ENCODE measurements at places on chromosomes 6 and 20. TPM values are rescaled to one million over a fixed set of nuclear protein-coding genes. Genes with fewer than 3 reads are reported as not detected.

DNA sequence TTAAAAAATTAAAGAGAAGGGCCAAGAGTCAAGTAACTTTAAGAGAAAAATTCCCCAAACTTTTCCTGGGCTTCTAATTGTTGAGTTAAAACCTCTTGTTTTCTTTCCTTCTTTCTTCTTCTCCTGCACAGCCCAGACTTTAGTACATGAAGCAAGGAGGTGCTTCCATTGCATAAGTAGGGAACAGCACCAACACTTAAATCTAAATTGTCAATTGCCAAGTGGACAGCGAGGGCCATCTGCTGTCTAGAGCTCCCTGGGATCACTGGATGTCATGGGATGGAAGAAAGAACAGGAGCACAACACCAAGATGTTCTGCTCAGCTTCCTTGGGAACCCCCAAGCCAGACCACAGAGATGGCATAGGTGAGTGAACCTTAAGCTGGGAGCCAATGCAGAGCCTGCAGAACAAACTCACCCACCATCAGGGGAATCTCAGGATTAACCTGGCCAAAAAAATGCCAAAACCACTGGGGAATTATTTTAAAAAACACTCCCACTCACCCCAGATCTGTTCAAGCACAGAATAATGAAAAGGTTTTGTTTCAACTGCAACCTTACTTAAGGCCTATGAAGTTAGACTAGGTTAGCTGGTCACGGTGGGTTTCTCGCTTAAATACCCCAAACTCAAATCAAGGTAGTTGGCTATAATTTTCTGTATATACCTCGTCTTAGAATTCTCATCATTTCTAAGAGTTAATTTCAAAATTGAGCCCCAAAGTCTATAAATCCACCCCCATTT lies 67.8 kb downstream of the TNFRSF21 start:
- no peak for DNase-seq

GRCh38 chr20:17501701-17502100 lies 29.5 kb downstream of the BFSP1 start:
- DNase-seq: peak; percentile 69

DNA sequence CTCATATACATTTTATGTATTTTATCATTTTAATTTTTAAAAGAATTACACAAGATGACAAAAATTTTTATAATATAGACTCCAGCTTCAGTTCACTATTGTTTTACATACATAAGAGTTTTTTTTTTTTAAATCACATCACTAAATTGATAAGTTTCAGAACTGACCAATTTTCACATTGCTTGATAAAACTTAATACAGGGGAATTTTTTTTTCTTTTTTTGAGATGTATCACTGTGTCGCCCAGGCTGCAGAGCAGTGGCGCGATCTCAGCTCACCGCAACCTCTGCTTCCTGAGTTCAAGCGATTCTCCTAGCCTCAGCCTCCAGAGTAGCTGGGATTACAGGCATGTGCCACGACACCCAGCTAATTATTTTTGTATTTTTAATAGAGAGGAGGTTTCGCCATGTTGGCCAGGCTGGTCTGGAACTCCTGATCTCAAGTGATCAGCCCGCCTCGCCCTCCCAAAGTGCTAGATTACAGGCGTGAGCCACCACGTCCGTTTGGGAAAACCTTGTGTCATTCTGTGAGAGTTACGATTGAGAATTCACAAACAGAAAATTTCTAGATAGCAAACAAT lies 36.6 kb upstream of the BTN3A2 start:
- DNase-seq: no peak

DNA sequence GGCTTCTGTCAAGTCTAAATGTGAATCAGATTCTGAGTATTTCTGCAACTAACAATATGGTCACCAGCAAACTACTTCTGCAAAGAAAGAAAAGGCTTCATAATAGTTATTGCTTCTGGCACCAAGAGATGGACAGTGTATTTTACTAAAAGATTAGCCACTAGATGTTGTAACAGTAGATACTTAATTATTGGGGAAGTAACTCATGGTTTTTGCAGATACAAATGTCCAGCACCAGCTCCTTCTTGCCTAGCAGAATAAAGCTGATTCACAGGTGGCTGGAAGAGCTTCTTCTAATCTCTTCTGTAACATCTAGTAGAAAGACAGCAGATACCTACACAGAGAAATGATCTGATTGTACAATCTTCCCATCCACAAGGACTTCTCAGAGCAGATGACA lies 21.2 kb downstream of the ATXN1 start:
- no peak for DNase-seq

GRCh38 chr6:43076464-43077332 lies 584 bp downstream of the PTK7 start:
- DNase-seq: no peak

GRCh38 chr6:130600880-130601341 lies 226.3 kb upstream of the SMLR1 start:
- DNase-seq: no peak

- no peak for DNase-seq
These were observed 27.1 kb downstream of the MICA start for GRCh38 chr6:31430449-31430848.

DNA sequence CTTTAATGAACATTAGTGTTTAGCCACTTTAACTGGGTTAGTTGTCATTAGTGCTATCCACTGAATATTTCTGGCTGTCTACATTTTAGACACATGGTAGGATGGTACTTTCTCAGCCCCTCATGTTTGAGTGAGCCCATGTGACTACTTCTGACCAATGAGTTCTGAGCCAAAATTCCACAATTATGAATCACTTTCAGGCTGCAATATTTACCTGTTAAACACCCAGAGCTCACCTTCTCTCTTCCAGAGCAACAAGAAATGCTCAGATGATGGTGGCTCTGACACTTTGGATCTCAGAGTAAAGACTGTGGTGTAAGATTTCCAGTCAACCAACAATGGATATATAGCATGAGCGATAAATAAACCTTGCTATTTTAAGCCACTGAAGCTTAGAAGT lies 24.8 kb downstream of the SPACA1 start:
- no peak for DNase-seq

DNA sequence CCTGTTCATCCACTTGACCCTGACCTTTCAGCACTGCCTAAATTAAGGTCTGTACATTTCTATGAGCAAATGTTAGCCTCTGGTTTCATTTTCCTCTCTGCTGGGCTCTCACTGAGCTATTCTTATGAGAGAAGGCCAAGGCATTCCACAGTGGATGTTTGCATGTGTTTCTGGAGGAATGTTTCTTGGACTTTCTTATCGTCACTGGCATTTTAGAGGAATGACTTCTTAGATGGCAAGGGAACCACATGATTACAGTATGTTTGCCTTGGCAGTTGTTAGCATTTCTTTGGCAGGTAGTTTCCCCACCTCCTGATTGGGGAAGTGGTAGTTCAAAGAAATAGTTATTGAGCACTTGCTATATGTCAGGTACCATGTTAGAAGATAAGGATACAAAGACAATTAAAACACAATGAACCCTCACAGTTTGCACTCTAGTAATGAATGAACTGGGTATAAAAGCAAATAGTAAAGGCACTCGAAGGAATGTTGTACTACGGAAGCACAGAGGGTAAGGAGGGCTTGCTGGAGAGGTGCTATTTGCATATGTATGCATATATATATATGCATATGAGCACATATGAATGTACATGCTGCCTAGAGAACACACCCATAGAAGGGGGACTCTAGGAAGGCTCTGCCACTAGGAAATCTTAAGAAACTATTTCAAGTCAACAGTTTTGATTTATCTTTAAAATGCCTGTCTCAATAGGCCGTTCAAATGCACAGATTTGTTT lies 307.4 kb downstream of the EYA4 start:
- no peak for DNase-seq

DNA sequence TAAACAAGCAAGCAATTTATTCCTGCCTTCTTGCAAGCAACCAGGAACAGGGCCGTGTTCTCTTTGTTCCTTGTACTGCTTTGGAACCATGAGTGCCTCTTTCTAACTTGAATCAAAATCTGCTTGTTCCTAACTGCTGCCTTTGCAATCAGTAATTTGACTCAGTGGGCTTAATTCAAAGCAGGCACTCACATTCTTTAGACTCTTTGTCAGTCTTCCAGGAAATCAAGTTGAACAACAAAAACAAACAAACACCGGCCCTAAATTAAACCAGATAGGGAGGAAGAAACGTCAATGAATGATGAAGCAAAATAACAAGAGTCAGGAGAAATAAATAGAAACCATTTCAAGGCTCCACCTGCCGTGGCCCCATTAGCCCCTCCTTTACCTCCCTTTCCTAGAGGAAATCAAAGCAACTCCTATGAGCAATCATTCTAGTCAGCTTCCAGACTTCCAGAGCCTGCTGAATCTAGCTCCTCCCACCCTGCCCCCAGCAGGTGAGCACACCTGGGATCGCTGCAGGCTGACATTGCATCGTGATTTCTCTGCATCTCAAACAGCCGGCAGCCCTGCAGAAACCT lies 582.2 kb upstream of the FLRT3 start:
- no peak for DNase-seq

DNA sequence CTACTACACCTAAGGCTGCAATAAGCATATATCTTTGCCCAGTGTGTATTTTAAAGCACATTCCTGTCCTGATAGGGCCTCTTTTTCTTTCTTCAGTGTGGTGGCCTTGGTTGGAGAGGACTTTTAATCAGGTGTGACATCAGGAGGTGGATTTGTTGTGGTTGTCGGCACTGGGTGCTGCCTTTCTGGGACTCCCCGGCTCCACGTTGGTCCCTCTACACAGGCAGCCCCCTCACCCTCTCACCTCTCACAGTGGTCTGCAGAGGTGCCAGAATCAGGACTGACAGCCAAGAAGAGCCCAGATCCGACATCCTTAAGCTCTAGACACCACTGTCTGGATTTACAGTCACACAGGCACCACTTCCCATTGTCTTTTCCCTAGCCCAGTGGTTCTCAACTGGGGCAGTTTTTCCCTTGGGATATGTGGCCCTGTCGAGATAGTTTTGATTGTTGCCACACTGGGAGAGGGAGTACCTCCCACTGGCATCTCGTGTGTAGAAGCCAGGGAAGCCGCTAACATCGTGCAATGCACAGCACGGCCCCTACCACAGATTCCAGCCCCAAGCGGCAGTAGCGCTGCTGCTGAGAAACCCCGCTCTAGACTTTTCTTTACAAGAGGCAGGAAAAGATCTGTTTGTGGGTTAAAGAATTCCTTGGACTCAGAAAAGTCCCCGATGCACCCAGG lies 314.1 kb downstream of the QKI start:
- no peak for DNase-seq

DNA sequence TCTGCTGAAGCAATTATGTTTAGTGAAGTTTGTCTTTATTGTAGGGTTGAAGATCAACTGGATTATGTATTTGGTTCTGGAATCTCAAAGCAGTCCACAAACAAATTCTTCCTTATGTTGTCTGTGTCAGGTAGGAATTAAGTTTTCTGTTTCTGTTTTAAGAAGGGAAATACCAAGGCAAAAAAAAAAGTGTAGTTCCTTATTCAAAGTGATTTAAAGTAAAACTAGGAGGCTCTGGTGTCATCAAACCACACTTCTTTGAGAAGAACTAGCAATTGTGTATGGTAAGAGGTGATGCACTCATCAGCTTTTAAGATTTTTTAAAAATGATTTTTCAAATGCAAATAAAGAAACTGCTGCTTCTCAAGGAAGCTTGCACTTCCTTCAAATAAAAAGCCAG lies 1.9 kb downstream of the FAM135A start:
- no peak for DNase-seq

DNA sequence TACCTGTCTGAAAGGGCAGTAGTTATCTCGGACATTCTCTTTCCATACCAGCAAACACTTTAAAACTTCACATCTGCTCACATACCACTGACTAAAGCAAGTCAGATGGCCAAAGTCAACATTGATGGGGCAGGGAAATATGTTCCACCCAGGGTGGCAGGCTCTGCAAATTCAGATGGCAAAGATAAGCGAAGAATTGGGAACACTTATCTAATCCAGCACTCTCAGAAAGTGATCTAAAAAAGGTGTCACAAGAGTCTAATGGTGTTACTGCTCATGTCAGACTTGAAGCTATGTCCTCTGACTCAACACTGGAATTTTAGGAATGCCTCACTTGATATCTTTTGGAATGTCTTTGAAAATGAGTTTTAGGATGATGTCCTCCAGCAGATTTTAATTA lies 1086.2 kb downstream of the KIF16B start:
- no peak for DNase-seq

- DNase-seq: no peak
These were observed 618.7 kb downstream of the PKHD1 start for GRCh38 chr6:51468704-51469103.

DNA sequence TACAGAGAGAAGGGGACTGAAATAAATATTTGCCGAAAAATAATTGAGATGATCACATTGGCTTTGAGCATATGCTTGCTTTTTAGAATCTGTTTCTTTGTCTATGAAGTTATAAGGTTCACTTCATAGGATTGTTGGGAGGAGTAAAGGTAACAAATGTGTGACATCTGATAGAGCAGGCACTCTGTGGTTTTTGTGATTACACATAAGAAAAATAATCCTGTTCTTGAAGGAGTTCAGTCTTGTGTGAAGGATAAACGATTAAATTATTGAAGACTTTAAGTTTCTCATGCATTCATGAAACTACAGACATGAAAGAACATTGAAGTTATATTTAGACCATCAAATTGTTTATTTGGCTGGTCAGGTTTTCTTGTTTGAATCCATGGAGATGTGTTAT lies 45.0 kb downstream of the QKI start:
- DNase-seq: no peak

GRCh38 chr6:88840796-88841539 lies 122.5 kb downstream of the RNGTT start:
- no peak for DNase-seq

- no peak for DNase-seq
These were observed 133.8 kb upstream of the CCN2 start for GRCh38 chr6:132084811-132085509.

DNA sequence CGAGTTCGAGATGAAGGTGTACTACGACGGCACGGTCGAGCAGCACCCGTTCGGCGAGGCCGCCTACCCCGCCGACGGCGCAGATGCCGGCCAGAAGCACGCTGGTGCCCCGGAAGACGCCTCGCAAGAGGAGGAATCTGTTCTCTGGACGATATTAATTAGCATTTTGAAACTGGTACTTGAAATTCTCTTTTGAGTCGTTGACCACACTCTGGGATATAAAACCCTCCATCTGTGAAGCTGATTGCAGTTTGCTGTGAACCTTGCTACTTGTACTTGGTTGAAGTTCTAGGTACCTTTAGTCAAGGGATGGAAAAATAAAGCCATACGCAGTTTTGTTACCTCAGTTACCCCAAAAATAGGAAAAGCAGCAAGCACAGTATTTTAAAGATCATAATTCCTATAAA lies 917 bp downstream of the C6orf120 start:
- no peak for DNase-seq

Gene HLA-DRB5
- total RNA-seq: 1.3 TPM

Gene FOXA2
- not detected for total RNA-seq

Gene HS3ST5
- total RNA-seq: not detected

Gene CD83
- 9.0 TPM for total RNA-seq

Gene CCN5
- 135 TPM for total RNA-seq

Gene TTLL9
- total RNA-seq: 0.68 TPM

Measured in suprapubic skin (tissue), 4 donors.